ENCODE measurements at places on chromosomes 7 and 10. TPM values are rescaled to one million over a fixed set of nuclear protein-coding genes. Genes with fewer than 3 reads are reported as not detected.

DNA sequence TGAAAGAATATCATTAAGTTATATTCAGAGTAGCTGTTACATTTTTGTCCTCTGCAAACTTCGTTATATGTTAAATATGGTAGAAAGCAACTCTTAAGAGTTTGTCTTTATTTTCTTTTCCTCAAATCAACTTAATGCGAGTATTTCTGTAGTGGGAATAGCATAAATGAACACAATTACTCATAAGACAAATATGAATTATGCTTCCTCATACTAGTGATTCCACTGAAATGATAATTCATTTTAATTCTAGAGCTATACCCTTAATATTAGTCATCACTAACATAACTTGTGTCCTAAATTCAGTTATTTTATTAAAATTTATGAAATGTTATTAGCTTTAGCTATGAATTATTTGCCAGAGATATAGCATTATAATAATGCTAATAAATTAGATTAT, 820.6 kb upstream of the KCND2 start:
- DNase-seq: no peak

Gene UFSP1
- 5.2 TPM for total RNA-seq

DNA sequence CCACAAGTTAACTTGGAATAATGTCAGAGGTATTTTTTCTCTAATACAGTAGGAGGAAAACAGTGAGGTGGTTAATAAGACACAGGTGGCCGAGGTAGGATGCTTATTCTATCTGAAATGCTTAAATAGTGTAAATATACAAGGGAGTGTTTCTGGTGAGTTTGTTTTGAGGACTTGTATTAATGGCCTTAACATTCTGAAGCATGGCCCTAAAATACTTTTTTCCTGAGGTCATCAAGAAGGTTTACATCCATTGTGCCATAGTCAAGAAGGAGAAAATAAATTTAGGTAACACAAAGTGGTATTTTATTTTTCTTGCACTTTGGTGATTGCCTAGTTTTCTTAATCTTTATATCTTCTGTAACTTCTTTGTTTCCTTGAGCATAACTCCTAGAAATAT, 18.8 kb downstream of the GNAI1 start:
- DNase-seq: no peak

DNA sequence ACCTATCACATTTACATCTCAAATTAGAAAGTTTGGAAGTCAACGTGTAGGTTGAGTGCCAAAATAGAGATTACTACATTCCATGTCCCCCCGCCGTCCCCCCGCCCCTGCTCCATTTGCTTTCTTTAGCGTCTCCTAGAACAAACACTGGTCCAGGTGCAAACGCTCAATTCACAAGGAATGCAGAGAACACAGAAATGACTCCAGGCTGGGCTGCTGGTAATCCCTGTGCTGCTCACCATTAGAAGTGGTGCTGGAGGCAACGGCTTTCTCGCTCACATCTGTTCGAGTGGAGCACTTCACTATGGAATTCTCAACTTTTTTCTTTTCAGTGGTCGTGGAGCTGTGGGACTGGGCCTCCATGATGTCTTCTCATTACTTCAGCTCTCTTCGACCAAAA, 14.1 kb downstream of the GLI3 start:
- no peak for DNase-seq

GRCh38 chr10:102665904-102666509, 21.7 kb downstream of the TRIM8 start:
- DNase-seq: no peak

DNA sequence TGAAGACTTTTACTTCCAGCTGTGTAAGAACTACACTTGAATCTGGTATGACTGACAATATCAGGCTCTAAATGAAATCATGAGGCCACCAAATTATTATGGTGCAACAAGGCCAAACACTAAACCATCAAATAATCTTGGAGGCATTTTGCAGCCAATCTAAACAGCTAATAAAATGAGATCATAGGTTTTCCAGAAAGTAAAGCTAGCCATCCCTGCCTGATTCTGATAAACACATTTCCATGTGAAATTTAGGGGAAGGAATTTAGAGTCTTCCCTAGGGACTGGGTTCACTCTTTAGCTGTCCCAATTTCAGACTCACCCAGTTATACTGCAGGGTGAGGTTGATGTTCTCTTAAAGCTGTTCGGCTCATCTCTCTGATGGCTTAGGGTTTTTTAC, 190.3 kb upstream of the TMEM196 start:
- DNase-seq: no peak

DNA sequence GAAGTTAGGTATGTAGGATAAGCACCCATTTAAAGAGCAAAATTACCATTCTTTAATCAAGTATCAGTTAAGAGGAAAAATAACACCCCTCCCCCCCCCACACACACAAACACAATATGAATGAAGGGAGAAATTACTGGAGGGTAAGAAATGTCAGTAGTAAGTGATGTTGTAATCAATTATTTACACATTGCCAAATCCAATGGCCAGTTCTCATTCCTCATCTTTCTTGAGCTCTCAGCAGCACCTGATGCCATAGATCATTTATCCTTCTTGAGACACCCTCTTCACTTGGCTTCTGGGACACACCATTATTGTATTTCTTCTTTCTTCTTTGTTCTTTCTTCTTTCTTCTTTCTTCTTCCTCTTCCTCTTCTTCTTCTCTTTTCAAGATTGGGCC, 33.7 kb upstream of the FAM3C start:
- DNase-seq: no peak

DNA sequence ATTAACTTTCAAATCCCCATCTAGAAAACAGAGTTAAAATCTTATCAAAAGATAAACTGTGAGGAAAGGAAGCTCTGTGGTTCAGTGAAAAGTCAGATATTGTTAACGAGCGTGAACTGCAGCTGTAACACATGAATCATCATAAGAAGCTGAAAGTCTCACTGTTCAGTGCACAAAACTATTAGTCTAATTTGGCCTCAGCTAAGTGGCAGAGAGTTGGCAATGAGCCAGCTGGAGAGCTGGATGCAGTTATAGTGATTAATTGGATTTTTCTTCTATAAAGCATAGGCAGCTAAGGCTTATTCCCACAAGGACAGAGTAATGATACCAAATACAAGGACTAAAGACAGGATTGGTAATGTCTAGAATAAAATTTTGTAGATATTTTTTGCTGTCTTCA, 101.1 kb upstream of the ABCB5 start:
- DNase-seq: peak; percentile 56

- DNase-seq: no peak
These were observed 4.6 kb upstream of the ZNF862 start for GRCh38 chr7:149833495-149834130.

DNA sequence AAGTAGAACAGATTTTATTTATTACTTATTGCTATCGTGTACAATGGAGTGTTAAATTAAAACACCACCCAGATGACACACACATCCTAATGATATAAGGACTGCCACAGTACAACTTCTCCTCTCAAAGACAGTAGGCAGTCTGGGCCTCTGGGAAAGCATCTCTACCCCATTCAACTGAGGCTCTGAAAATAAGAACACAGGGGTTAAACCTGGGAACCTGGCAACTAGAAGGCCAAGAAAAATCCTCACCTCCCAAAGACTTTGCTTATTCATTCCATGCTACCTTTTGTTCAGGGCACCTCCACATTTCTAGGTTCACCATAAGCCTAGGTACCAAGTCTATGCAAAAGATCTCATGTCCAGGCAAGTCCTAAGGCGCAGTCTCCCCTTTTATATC, 125.4 kb upstream of the FEZF1 start:
- DNase-seq: no peak

Gene SPDYE5
- total RNA-seq: not detected

GRCh38 chr7:1690359-1690958, 20.4 kb downstream of the ELFN1 start:
- DNase-seq: no peak

Gene TBXAS1
- 87.0 TPM for total RNA-seq

GRCh38 chr7:104206841-104207240, 972 bp downstream of the ORC5 start:
- DNase-seq: no peak

DNA sequence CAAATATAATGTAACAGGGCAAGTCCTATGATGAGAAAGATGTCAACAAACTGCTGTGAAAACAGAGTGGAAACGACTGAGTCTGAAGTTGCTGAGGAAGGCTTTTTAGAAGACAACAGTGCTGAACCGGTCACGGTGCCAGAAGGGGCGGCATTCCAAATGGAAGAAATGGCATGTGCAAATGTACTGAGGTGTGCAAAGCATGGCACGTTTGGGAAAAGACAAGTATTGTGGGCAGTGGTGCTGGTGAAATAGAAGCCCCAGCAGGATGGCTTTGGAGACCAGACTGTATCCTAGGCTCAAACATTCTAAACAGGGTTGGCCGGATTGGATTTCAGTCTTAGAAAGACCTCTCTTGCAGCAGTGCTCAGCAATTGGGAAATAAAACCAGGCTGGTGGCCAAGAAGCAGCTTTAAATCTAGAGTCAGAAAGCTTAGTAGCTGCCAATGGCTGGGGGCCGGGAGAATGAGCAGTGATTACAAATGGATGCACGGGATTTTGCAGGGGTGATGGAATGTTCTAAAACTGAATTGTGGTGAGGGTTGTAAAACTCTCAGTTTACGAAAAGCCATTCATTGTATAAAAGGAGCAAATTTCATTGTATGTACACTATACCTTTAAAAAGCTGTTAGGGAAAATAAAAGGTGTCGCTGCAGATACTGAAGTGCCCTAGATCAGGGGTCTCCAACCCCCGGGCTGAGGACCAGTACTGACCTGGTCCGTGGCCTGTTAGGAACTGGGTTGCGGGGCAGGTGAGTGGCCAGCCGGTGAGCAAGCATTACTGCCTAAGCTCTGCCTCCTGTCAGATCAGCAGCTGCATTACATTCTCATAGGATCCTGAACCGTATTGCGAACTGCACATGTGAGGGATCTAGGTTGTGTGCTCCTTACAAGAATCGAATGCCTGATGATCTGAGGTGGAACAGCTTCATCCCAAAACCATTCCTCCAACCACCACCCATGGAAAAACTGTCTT, 141.6 kb downstream of the HIBADH start:
- peak; percentile 72 for DNase-seq

- peak; percentile 61 for DNase-seq
These were observed 165.9 kb downstream of the PLXNA4 start for GRCh38 chr7:132410385-132410784.

Gene ACBD7
- total RNA-seq: 0.23 TPM
